SHP77 treated with DMSO at 0.1 percent for 48 hours (cell line): ENCODE measurements at places on chromosomes 11 and 22.
A peak's percentile ranks its signal among the peaks of the same experiment; 100 is the strongest.

GRCh38 chr22:23604939-23605712, 25.0 kb upstream of the IGLL1 start:
- no peak for DNase-seq

DNA sequence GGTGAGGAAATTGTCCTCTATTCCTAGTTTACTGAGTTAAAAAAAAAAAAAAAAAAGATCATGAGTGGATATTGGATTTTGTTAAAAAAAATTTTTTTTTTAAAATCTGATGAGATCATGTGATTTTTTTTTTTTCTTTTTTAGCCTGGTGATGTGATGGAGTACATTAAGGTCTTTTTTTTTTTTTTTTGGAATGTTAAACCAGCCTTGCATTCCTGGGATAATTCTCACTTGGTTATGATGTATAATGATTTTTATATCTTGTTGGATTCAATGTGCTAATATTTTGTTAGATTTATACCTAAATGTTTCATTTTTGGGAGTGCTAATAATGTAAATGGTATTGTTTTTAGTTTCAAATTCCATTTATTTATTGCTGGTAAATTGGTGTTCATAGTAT, 43.3 kb downstream of the DDX10 start:
- DNase-seq, result no peak

DNA sequence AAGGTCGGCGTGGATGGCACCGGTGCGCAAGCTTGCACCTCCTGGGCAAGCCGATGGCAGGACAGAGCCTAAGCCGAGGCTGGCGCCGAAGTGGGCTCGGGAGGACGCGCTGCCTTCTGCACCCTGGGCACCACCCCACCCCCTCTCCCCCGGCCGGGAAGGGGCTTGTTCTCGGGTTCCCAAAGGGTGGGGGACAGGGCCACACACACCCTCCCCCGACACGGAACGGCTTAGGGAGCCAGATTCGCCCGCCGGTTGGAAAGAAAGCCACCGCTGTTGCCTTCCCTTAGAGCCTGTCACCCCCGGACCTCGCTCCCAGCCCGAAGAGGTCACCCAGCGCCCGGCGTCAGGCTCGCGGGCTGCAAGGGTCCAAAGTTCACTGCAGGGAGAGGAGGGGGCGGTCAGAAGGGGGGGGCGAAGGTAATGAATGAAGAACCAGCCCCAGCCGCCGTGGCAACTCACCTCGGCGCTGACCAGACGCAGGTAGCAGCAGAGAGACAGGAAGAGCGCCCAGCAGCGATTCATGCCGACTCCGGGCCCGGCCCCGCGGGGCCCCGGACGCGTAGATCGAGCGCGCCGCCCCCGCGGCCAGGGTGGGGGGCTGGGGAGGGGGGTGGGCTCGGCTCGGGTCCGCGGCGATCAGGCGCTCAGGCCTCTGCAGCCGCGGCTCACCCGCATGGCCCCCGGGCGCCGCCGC, 1.2 kb downstream of the PDGFB start:
- no peak for DNase-seq

- DNase-seq, result no peak
Observed at GRCh38 chr11:85096939-85097338, 530.2 kb downstream of the DLG2 start.

GRCh38 chr22:33803371-33804282, 116.6 kb downstream of the LARGE1 start:
- no peak for DNase-seq

- DNase-seq, result no peak
Observed at GRCh38 chr22:46436595-46437175, 100.7 kb downstream of the CELSR1 start.

- DNase-seq, result peak; percentile 63
Observed at GRCh38 chr11:57303990-57304579, 20.7 kb downstream of the TNKS1BP1 start.

GRCh38 chr22:36835903-36836302, 19.1 kb upstream of the PVALB start:
- no peak for DNase-seq

DNA sequence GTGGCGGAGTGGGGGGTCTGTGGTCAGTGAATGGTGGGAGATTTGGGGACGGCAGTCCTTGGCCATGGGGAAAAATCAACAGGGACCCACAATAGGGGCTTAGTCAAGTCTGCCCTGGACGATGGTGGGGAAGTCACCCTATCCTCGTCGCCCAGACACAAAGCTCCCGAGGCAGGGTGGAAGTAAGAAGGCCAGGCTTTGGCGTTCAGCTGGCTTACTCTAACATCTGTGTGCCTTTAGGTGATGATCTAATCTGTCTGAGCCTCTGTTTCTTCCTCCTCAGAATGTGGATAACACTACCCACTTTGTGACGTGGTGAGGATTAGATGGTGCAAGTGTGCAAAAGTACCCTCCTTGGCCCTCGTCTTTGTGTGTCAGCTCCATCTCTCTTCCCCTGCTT, 192.2 kb downstream of the ST3GAL4 start:
- no peak for DNase-seq

GRCh38 chr11:22768281-22768680, 61.3 kb downstream of the SVIP start:
- DNase-seq, result no peak

- DNase-seq, result no peak
Observed at GRCh38 chr11:61035526-61035835, 64.0 kb downstream of the CD6 start.

GRCh38 chr22:47035425-47035881, 273.0 kb downstream of the TBC1D22A start:
- no peak for DNase-seq

DNA sequence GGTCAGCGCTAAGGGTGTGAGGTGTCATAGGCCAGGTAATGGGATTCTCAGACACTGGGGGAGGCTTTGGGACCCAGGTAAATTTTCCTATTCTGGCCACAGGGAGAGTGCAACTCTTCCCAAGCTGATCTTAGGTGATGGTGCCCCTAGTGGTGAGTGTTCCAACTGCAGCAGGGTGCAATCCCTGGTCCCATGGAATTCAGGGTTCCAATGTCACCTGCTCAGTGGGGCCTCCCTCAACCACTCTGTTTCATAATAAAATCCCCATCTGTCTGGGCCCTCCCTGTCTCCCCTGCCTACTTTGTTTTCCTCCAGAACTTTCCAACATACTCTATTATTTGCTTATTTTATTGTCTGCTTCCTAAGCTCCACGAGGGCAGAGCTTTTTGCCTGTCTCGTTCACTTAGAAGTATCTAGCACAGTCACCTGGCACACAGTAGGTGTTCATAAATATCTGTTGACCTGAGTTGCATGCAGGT, 2.9 kb upstream of the SGSM1 start:
- no peak for DNase-seq

DNA sequence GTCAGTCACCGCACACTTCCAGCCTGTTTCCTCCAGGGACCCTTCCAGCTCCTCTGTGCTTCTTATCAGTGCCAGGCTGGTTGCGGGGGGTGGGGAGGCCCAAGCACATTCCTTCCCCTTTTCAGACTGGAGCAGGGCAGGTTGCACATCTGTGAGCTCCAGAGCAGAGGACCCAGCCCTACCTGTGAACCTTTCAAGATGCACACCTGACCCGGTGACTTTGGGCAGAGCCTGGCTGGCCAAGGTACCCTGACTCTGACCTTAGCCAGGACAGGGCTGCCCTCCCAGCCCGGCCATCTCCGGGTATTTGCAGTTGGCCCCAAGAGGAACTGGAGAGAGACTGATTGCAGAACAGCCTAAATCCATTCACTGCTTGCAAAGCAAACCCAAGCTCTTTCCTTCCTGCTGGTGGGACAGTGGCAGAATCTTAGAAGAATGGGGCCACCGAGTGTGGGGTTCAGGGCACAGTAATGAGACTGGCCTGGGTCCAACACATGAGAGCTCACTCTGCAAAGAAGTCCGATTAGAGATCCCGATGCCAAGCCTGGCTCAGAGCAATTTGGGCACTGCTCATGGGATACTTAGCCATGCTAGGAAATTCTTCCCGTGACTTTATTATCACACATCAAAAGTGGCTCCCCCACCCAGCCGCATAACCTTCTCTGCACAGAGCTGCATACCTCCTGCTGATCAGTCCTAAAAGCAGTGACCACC, 64.7 kb upstream of the CCND1 start:
- DNase-seq, result no peak

GRCh38 chr22:36439481-36440271, 41.8 kb downstream of the TXN2 start:
- peak; percentile 52 for DNase-seq

DNA sequence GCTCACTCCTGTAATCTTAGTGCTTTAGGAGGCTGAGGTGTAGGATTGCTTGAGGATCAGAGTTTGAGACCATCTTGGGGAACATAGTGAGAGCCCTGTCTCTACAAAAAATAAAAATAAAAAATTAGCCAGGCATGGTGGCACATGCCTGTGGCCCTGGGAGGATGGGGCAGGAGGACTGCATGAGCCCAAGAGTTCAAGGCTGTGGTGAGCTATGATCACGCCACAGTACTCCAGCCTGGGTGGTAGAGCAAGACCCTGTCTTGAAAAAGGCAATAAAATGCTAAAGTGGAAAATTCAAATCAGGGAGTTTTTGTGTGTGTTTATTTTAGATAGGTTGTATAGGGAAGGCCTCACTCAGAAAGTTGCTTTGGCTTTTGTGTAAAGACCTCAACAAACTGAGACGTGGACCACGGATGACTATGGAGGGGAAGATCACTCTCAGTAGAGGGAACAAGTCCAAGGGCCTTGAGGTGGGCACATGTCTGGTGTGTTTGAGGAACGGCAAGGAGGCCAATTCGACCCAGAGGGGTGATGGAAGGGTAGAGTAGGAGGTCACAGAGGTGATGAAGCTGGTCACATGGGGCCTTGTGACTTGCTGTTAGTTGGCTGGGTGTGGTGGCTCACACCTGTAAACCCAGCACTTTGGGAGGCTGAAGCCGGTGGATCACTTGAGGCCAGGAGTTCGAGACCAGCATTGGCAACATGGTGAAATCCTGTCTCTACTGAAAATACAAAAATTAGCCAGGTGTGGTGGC, 35.7 kb downstream of the WEE1 start:
- DNase-seq, result no peak

DNA sequence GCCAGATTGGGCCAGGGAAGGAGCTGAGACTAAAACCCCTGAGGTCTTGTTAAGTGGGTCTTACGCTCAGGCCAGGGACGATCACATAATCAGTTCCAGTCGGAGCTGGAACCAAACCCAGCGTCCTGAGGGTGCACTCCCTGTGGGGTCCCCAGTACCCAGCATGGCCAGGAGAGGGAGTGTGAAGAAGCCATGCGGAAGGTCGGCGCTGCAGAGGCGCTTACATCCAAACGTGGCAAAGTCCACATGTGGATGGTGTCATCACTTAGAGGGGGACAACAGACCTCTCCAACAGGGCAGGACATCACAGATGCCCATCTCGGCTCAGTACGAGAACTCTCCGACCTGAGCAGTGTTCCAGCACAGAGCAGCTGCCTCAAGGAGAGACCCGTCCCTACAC, 8.3 kb downstream of the ATP5MGL start:
- no peak for DNase-seq

DNA sequence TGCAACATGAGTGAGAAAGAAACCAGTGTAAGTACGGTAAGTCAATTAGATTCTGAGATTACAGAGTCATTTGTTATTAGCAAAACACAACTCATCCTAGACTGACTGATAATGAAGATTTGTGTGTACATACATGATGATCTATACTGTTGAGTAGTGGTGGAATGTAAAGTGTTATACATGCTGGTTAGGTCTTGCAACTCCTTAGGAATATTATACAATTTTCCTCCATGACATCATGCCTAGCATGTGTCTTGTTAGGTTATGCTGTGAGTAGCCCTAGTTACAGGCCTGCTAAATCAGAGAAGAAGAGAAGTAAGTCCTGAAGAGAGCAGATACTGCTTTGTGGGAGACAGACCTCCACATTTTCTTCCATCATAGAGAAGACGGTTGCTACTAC, 880.6 kb downstream of the LUZP2 start:
- no peak for DNase-seq
